ENCODE measurements at places on chromosomes 1 and 21. TPM values are rescaled to one million over a fixed set of nuclear protein-coding genes. Genes with fewer than 3 reads are reported as not detected.

GRCh38 chr1:67053785-67054772 lies at the start of gene SLC35D1:
Gene SLC35D1 (minus strand): TSS chr1:67054148. CDS start chr1:67054013, 135 bp downstream.
- peak; percentile 90 for DNase-seq
- no peaks in the 10 kb centered on the region for H3K36me3 ChIP-seq
- H3K27ac ChIP-seq: peak within 1 kb of the TSS; percentile 84

DNA sequence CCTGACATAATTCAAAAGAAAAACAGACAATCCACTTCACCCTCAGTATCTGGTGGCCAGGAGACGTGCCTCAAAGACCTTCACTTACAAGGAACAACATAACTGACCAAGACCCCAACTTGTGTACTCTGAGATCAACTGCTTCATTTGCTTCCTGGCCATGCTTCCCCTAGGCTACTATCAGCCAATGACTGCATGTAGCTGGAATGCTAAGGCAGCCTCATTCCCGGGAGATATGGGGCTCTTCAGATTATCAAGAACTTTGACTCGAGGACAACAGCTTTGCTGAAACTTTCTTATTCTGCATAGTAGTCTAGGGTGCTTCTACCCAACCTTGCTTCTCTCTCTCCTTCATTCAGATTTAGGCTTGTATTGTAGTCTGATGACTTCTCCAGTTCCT lies 11.7 kb upstream of the UCK2 start:
- H3K27me3 ChIP-seq: no peaks in the 10 kb centered on the region
- peak; percentile 9 for DNase-seq
- H3K27ac ChIP-seq: no peak overlapping the region
- H3K36me3 ChIP-seq: no peaks in the 10 kb centered on the region
- no peaks in the 10 kb centered on the region for H3K4me1 ChIP-seq

Gene VWA1
- total RNA-seq: 21.9 TPM

DNA sequence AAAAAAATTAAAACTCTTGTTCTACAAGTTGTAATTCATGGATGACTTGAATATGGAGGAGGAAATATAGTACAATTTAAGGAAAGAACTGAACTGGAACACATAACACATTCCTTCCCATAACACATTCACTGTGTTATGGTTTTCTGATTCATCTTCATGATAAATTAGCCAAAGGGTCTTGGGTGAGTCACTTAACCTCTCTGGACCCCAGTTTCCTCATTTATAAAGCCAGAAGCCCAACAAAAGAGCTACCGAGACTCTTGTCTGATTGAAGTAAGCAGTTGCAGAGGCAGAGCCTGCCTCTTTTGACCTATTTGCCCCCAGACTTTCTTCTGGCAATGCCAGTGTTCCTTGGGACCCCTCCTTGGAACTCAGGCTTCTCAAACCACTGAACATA lies 161.9 kb upstream of the KCTD3 start:
- no peaks in the 10 kb centered on the region for H3K36me3 ChIP-seq
- H3K4me3 ChIP-seq: no peak overlapping the region
- no peaks in the 10 kb centered on the region for H3K27me3 ChIP-seq
- H3K27ac ChIP-seq: no peak overlapping the region
- no peak for DNase-seq

GRCh38 chr21:26169611-26170470 lies 729 bp downstream of the APP start:
- H3K27me3 ChIP-seq: 0 out of 2 replicates have a peak, but pooled peaks cover 4% of the 10 kb centered on the region
- H3K27ac ChIP-seq: peak overlapping the region; percentile 91
- H3K4me3 ChIP-seq: peak overlapping the region; percentile 88
- peaks cover 48% of the 10 kb centered on the region for H3K4me1 ChIP-seq

Gene EDARADD
- 4.4 TPM for total RNA-seq

GRCh38 chr1:54188291-54188690 lies 11.5 kb downstream of the CYB5RL start:
- H3K36me3 ChIP-seq: no peaks in the 10 kb centered on the region
- DNase-seq: no peak
- no peak overlapping the region for H3K27ac ChIP-seq

Gene FAM151A
- total RNA-seq: 0.10 TPM

DNA sequence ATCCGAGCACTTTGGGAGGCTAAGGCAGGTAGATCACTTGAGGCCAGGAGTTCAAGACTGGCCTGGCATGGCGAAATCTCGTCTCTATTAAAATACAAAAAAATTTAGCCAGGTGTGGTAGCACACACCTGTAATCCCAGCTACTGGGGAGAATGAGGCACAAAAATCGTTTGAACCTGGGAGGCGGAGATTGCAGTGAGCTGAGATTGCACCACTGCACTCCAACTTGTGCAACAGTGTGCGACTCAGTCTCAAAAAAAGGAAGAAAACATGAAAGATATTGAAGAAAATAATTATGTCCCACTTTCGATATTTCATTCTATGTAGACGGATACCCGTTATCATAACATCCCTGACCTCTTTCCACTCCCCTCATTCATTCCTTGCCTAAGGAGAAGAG lies 19.2 kb downstream of the TUT4 start:
- H3K27me3 ChIP-seq: no peaks in the 10 kb centered on the region
- H3K27ac ChIP-seq: no peak overlapping the region
- H3K4me3 ChIP-seq: no peak overlapping the region
- no peaks in the 10 kb centered on the region for H3K4me1 ChIP-seq
- no peak for DNase-seq

DNA sequence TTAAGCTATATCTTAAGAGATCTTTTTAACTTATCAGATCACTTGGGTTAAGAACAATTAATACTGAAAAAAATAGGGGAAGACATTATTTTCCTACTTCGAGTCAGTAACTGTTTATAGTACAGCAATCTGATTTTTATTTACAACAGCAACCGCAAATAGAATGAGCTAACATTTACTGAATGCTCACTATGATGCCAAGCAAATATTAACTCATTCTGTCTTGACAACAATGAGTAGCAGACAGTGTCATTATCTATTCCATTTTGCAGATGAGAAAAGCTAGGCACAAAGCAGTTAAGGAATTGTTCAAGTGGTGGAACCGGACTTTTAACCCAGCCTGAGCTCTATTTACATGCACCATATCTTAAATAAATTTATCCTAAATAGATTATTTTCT lies 273.7 kb downstream of the NTNG1 start:
- no peak overlapping the region for H3K4me3 ChIP-seq
- H3K27me3 ChIP-seq: no peaks in the 10 kb centered on the region
- H3K27ac ChIP-seq: no peak overlapping the region
- DNase-seq: no peak

DNA sequence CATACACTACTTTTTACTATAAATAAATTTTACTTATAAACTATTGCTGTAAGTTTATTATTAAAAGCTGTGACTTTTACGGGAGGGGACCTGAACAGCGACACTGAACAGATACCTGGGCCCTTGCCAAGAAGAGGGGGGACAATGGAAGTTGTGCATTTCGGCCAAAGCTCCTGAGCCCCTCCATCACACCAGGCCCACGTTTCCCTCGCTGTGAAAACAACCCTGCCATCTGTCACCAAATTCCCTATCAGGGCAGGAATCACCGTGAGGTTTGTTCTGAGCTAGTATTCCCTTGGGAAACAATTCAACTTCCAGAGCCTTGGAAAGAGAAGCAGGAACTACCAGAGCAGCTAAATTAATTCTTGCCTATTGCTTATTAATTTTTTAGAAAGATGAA lies 37.0 kb downstream of the VTCN1 start:
- no peaks in the 10 kb centered on the region for H3K27me3 ChIP-seq
- H3K4me3 ChIP-seq: no peak overlapping the region
- no peak for DNase-seq
- H3K27ac ChIP-seq: no peak overlapping the region

DNA sequence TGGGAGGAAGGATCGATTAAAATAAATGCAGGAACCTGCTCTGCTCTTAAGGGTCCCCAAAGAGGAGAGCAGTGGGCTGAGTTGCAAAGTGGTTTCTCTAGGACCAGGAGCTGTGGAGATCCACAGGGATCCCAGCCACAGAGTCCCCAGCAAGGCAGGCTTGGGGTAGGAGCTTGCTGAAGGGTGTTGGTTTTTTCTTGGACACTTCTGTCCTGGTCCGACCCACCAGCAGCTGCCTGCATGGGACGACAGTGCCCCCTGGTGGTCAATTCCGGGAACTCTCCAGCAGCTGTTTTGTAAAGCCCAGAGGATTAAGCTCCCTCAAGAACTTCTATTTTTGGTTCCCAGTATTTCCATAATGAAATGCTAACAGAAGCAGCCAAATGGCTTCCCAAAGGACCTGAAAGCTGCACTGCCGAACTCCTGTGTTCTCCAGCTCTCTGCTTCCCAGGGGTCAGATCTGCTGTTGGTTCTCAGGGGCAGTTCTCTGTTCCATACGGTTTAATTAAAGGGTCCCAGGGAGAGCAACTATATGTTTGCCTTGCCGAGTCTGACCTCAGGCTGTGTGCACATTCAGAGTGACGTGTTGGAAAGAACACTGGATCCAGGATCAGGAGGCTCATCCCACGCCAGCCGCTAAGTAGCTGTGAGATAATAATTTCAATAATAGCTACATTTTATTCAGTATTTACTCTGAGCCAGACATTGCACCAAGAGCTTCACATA lies 23.2 kb downstream of the NENF start:
- H3K4me3 ChIP-seq: no peak overlapping the region
- no peaks in the 10 kb centered on the region for H3K27me3 ChIP-seq
- no peak overlapping the region for H3K27ac ChIP-seq
- no peaks in the 10 kb centered on the region for H3K4me1 ChIP-seq

DNA sequence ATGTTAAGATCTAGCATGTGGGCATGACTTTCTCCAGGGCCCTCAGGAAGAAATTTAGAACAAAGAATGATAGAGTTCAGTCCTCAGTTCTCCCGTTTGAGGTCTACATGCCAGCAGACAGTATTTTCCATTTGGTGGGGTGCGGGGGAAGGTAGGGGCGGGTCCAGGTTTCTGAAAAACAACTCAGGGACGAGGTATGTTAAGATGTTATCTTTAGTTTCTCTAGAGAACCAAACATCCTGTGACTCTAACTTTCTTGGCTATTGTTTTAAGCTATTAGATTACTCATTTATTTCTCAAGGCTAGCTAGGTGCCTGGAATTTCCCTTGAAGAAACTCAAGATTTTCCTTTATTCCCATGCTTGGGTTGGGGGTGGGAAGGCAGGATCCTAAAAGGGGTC lies 42.3 kb upstream of the SYT14 start:
- peaks cover 3% of the 10 kb centered on the region for H3K4me1 ChIP-seq
- no peak overlapping the region for H3K4me3 ChIP-seq
- H3K27ac ChIP-seq: no peak overlapping the region
- no peaks in the 10 kb centered on the region for H3K27me3 ChIP-seq
- no peak for DNase-seq

DNA sequence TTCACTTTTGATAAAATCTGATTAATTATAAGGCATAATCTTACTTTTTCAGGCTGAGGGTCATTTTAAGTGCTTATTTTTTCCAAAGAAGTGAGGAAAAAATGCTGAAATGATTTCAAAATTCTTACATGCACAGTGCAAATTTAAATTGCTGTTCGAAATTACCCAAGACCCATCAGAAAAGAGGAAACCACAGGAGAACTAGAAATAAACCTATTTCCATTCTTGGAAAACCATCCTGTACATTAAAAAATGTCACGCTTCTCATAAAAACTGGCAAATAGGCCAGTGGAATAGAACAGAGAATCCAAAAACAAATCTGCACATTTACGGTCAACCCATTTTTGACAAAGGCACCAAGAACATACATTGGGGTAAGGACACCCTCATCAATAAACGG lies 414.9 kb downstream of the SMYD3 start:
- no peaks in the 10 kb centered on the region for H3K27me3 ChIP-seq
- H3K4me3 ChIP-seq: no peak overlapping the region
- no peaks in the 10 kb centered on the region for H3K4me1 ChIP-seq
- no peak for DNase-seq

Gene LRRC39
- total RNA-seq: not detected

DNA sequence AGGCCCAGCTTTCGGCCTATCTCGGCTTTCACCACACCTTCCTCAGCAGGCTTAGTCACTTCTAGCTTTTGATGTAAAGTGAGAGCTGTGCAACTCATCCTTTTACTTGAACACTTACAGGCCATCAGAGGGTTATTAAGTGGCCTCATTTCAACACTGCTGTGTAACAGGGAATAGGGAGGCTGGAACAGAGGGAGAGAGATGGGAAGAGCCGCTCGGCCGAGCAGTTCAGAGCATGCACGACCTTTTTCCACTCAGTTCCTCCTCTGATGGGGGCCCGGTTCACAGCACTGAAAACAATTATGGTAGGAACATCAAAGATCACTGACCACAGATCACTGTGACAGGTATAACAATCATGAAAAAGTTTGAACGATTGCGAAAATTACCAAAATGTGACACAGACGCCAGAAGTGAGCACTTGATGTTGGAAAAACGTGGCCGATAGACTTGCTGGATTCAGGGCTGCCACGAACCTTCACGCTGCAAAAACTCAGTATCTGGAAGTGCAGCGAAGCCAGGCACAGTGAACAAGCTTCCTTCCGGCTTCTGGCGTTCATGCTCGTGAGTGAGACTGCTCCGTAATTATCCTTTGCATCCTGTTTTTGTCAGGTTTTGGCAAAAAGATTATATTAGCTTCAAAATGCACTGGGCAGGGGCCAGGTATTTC lies 28.6 kb downstream of the AGPAT3 start:
- H3K27ac ChIP-seq: no peak overlapping the region
- H3K4me3 ChIP-seq: no peak overlapping the region
- peaks cover 4% of the 10 kb centered on the region for H3K36me3 ChIP-seq
- H3K27me3 ChIP-seq: no peaks in the 10 kb centered on the region
- H3K4me1 ChIP-seq: peaks cover 7% of the 10 kb centered on the region
- DNase-seq: no peak

DNA sequence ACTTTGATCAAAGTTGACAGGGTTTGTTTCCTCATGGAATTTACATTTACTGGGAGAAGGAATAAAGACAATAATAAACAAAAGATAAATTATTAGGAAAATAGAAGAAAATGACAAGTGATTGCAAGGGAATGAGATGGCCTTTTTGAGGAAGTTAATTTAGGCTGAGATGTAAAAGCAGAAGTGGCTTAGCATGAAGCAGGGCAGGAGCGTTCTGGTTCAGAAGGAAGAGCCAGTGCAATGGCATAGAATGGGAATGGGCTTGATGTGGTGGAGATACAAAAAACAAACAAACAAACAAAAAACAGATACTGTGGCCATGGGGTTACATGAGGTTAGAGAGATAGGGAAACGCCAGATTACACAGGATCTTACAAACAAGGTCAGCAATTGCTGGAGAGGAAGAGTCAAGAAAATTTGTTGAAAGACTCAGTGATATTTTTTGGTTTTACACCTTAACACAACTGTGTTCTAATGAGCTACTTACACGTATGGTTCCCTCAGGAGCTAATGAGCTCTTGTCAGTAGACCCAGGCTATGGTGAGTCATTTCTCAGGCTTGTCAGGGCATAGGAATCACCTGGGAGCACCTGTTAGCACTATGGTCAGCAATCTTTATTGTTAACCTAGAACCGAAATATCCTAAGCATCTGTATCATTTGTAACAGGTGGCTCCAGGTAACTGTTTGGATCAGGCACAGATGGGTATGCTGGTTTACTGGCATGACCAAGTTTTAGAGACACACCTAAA lies 8.7 kb upstream of the CADM3 start:
- H3K36me3 ChIP-seq: no peaks in the 10 kb centered on the region
- no peak overlapping the region for H3K27ac ChIP-seq
- no peaks in the 10 kb centered on the region for H3K4me1 ChIP-seq
- no peaks in the 10 kb centered on the region for H3K27me3 ChIP-seq
- no peak for DNase-seq

- H3K27ac ChIP-seq: no peak overlapping the region
- no peaks in the 10 kb centered on the region for H3K27me3 ChIP-seq
- H3K4me1 ChIP-seq: no peaks in the 10 kb centered on the region
- H3K36me3 ChIP-seq: 0 out of 2 replicates have a peak, but pooled peaks cover 3% of the 10 kb centered on the region
- no peak overlapping the region for H3K4me3 ChIP-seq
These were observed 36.9 kb upstream of the AJAP1 start for GRCh38 chr1:4617506-4617905.

Gene PGBD5
- total RNA-seq: 17.0 TPM

Gene ATP1A2
- 18.3 TPM for total RNA-seq

All from GM23338 (cell line).